ENCODE measurements at places on chromosomes 1 and 21. TPM values are rescaled to one million over a fixed set of nuclear protein-coding genes. Genes with fewer than 3 reads are reported as not detected.

DNA sequence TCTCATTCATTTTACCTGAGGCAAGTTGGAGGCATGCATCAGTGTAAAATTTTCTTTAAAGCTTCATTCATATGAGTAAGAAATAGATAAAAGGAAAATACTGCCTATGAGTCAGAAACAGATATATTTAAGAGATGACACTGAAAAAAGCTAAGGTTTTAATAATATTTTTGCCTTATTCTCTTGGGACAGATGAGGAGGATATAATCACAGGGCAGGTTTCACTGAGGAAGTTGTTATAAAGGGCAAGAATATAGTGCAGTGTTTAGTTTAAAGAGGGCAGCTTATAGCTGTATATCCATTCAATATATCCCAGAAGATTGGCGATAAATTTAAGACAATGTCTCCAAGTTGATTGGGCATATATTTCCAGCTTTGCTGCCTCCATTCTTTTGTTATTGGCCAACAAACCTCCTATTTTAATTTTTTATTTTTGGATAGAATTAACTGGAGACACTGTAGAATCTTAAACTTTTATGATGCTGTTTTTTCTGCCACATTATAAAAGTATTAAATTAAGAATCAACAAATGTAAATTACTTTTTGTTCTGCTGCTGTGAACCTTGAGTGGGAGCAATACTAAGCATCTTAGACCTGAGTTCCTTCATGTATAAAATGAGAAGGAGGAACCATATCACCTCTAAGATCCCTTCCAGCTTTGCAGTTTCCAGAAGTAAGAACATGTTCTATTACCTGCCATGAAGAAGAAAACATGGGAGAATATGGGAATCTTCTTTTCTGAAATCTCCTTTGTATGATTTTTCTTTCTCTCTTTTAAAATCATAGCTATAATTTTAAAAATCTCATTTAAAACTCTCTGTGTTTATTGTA, 171.6 kb downstream of the S1PR1 start:
- no peak for DNase-seq

DNA sequence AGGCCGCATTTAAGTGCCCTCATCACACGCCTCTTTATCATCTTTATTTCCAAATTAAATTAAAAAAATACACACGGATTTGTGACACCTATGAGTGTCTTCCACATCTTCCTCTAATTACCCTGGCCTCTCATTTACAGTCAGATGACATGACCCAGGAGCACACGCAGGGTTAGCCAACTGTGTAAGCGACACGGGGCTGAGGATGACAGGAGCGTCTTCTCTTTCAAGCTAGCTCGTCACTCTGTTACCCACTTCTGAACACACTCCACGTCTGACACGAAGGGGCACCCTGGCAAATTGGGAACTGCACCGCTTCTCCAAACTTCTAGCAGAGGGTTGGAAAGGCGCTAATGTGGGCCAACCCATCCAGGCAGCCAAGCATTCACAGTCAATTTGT, 112.1 kb downstream of the SMYD2 start:
- no peak for DNase-seq

DNA sequence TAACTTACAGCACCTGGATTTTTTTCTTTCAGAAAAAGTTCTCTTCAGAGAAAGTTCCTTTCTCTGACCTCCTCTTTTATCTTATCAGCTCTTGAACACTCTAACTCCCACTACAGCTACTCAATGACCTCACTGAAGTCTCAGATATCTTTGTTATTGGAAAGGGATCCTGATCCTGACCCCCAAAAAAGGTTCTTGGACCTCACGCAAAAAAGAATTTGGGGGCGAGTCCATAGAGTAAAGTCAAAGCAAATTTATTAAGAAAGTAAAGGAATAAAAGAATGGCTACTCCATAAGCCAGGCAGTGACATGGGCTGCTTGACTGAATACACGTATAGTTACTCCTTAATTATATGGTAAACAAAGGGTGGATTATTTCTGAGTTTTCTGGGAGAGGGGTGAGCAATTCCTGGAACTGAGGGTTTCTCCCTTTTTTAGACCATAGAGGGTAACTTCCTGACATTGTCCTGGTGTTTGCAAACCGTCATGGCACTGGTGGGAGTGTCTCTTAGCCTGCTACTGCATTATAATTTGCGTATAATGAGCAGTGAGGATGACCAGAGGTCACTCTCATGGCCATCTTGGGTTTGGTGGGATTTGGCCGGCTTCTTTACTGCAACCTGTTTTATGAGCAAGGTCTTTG, 44.2 kb downstream of the WDR64 start:
- DNase-seq, result no peak

DNA sequence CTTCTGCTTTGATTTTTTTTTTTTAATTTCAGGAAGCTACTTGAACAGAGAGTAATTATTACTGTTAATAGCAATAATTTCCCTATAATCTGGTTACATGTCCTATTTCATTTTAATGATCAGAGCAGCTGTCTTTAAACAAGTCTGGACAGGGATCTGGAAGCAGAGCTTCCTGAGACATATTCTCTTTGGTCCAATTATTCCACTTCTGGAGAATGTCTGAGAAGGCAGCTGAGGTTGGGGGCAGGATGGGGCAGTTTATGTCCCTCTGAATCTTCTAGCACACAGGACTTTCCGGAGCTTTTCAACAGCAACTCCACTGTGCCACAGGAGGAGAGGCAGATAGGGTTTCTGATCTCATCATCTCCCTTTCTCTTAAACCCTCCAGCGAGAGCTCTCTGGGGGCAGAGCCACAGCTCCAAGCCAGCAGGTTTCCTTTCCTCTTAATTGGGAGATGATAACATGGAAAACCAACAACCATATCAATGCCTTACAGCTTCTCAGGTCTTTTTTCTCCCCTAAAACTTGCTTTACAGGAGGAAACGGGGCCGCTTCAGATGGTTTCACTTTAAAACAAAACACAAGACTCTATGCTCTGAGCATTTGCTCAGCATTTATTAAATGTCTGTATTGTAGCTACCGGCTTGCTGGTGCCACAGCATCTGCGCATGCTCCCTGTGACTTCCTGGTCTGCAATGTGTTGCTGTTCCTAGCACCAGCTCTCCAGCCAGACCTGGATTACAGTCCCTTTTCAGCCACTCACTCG, 425.7 kb upstream of the USP24 start:
- DNase-seq, result no peak

DNA sequence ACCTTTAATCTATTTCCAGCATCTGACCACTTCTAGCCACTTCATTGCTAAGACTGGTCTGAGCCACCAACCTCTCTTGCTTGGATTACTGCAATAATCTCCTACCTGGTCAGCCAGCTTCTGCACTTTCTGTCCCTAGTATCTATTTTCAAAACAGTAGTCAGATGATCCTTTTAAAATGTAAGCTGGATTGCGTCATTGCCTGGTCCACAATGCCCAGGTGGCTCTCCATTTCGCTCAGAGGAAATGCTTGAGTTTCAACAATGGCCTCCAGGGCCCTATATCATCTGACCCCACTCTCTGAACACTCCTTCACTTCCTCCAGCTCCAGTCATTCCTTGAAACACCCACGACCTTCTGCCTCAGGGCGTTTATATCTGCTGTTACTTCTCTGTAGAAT, 2.3 kb downstream of the FYB2 start:
- DNase-seq, result no peak

DNA sequence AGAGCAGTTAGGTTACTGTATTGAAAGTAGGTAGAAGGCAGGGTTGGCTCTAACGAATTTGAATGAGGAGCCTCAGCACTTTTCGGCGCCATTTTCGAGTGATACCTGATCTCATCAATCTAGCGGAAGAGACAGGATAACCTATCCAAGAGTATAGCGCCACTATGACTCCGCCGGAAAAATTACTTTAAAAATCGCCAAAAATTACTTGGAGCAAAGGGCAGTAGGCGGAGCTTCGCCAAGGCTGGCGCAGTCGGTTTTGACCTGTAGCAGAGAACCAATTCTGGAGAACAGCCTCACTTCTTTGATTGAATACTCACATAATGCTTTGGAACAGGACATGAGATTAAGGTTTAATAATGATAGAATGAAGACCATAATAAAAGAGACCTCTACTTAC, 25.6 kb downstream of the EFCAB7 start:
- DNase-seq, result no peak

DNA sequence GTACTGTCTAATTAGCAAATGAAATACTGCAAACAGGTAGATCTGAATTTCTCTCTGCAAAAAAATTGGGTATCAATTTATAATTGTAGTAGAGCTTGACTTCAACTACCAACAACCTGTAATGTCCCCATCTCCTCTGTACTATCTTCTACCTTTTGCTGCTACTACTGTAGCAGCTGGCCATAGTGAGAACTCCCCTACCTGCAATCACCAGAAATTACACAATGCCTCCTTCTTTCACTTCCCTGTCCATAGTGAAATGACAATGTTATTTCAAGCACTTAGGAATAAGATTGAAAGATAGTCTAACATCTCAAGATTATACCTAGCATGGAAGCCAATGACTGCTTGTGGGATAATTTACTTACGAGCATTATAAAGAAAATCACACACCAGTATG, 100.4 kb downstream of the ACBD6 start:
- DNase-seq, result no peak

The BTBD19 gene
- 5.9 TPM for total RNA-seq

The PSMD4 gene
- total RNA-seq, result 250 TPM

The RGS1 gene
- total RNA-seq, result not detected

The CRNN gene
- total RNA-seq, result not detected

The TMCC2 gene
- 80.1 TPM for total RNA-seq

The LRRC71 gene
- not detected for total RNA-seq

The UBQLN4 gene
- 52.4 TPM for total RNA-seq
